IMR-90 (cell line): ENCODE measurements at places on chromosomes 2 and 18. TPM values are rescaled to one million over a fixed set of nuclear protein-coding genes. Genes with fewer than 3 reads are reported as not detected.

INHA gene
- total RNA-seq = not detected in 2 replicates

UGT1A3 gene
- not detected in 2 replicates for total RNA-seq

SERPINB5 gene
- not detected in 2 replicates for total RNA-seq

TEX44 gene
- total RNA-seq = not detected in 2 replicates

CCBE1 gene
- 93.9 and 148 TPM in 2 replicates for total RNA-seq

DSG3 gene
- not detected in 2 replicates for total RNA-seq

HOXD13 gene
- total RNA-seq = not detected in 2 replicates

RAB17 gene
- not detected in 2 replicates for total RNA-seq

AMER3 gene
- not detected in 2 replicates for total RNA-seq

SPC25 gene
- total RNA-seq = 2.0 and 5.6 TPM in 2 replicates

ALPG gene
- total RNA-seq = not detected in 2 replicates

PRADC1 gene
- total RNA-seq = 13.1 and 14.4 TPM in 2 replicates

TXNDC2 gene
- under 0.01 and 0.18 TPM in 2 replicates for total RNA-seq

PLB1 gene
- 0.90 and 1.4 TPM in 2 replicates for total RNA-seq

FAP gene
- total RNA-seq = 71.0 and 93.9 TPM in 2 replicates

RAB31 gene
- 26.9 and 28.9 TPM in 2 replicates for total RNA-seq

NYAP2 gene
- total RNA-seq = not detected in 2 replicates

KIF1A gene
- under 0.01 TPM in 1 of 2 replicates, not detected in the other for total RNA-seq

CXCR4 gene
- not detected in 2 replicates for total RNA-seq

MITD1 gene
- total RNA-seq = 4.3 and 19.4 TPM in 2 replicates

C2orf49 gene
- total RNA-seq = 3.8 and 11.1 TPM in 2 replicates

STK17B gene
- total RNA-seq = 48.9 and 50.3 TPM in 2 replicates

SLC11A1 gene
- under 0.01 TPM in 2 replicates for total RNA-seq

GKN2 gene
- not detected in 2 replicates for total RNA-seq

TPO gene
- total RNA-seq = not detected in 2 replicates

MYL12B gene
- 593 and 692 TPM in 2 replicates for total RNA-seq

EGR4 gene
- total RNA-seq = not detected in 2 replicates

UGT1A10 gene
- total RNA-seq = not detected in 2 replicates

IL36RN gene
- not detected in 2 replicates for total RNA-seq

IL36B gene
- total RNA-seq = not detected in 2 replicates

TMEM37 gene
- total RNA-seq = under 0.01 TPM in 1 of 2 replicates, not detected in the other

ARHGAP15 gene
- total RNA-seq = not detected in 2 replicates

RAX gene
- total RNA-seq = not detected in 2 replicates

DSG1 gene
- not detected in 2 replicates for total RNA-seq

TAF1B gene
- 19.9 and 26.9 TPM in 2 replicates for total RNA-seq

TUBA3E gene
- total RNA-seq = not detected in 2 replicates
